Islet precursor cell (in vitro differentiated cells): ENCODE measurements at places on chromosomes 1 and 21.

GRCh38 chr1:99735852-99736251, 30.6 kb downstream of the FRRS1 start:
- DNase-seq: no peak

DNA sequence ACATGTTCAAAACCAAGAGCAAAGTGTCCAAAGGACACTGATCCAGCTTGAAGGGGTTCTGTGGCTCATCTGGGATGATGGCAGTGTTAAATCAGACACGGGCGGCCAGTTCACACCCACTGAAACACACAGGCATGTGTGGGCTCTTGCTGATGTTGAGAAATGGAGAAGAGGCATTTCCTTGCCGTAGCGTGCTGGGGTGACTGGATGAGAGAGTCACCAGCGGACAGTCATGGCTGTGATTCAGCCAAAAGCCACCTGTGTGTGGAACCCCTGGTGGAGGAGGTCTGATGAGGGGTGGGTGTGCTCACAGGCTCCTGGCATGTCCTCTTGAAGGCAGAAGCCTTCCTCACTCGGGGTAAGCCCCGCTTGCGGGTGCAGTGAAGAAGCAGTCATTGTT, 7.2 kb downstream of the C1orf35 start:
- DNase-seq: no peak

DNA sequence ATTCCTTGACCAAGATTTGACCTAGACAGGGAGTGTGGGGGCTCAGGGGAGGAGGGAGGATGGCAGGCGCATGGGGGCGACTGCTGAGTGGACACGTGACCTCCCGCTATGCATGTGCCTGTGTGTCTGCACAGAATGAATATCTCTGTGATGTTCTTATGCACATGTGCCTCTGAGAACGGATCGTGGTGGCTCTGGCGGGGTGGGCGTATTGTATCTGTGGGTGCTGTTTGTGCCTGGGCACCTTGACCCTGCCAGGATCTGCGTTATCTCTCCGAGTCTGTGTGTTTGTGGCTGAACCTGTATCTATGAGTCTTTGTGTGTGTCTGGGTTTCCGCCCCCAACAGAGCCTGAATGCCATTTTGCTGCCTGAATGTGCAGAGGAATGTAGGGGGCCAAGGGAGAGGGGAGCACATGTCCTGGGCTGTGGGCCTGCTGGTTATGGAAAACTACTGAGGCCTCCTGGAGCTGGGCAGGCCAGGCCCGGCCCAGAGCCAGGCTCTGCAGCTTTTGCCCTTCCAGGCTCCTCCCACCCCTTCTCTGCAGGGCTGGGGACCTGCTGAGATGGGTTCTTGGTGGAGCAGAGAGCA, 102.5 kb downstream of the EBNA1BP2 start:
- peak; percentile 66 for DNase-seq

DNA sequence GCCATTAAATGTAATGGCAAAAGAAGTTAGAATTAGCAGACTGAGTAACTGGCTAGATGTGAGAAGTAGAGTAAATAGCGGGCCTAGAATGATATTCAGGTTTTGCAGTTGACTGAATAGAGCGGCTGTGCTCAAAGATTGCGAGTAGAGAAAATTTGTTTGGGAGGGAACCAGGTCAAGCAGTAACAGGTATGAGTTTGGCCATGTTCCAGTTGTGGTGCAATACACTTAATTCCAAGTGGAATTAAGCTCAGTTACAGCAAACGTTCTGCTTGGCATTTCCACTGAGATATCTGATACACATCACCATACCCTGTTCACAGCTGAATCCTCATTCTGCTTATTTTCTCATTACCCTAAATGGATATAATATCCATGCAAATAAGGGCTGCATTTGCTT, 1382.9 kb downstream of the MRPL39 start:
- no peak for DNase-seq

- no peak for DNase-seq
Measured at GRCh38 chr1:235127732-235128455, 743 bp downstream of the TOMM20 start.

GRCh38 chr1:38611664-38612211, 247.8 kb downstream of the RRAGC start:
- no peak for DNase-seq

DNA sequence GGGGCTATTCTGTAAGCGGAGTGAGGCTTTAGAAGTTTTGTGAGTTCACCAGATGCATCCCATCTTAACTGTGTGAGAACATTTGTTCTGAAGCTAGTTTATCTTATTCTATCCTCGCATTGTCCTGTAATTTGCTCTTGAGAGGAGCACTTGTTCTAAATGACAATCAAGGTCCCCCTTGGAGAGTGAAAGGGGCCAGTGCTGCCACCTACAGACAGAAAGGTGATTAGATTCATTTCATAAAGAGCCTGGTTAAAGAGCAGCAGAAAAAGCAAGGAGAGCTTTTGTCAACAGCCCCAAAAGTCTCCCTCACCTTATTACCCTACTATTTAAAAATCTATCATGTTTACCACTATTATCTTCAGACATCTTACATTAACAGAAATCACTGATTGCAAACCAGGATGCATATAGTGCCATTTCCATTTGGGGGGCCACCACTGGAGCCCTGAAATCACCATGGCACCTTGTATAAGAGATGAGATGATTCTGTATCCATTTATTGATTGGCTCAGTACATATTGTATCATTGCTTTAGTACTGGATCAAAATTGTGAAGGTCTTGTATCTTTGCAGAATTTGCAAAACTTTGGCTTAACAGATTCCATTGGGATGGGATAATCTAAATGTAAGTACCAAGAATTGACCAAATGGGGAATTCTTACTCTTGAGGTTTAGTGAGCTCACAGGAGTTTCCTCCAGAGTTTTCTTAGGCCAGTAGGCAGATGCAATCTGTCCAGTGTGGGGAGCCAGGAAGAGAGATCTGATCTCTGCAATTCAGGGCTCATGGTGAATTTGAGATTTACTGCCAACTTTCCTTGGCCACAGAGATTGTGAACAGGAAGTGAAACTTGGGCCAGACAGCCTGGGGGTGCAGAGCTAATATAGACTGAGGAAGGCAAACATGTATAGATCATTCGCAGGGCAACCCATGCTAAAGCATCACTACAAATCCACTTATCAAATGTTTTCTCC, 64.3 kb upstream of the TRABD2B start:
- peak; percentile 81 for DNase-seq

- DNase-seq: no peak
Measured at GRCh38 chr1:175922254-175922881, 179.0 kb upstream of the TNR start.

DNA sequence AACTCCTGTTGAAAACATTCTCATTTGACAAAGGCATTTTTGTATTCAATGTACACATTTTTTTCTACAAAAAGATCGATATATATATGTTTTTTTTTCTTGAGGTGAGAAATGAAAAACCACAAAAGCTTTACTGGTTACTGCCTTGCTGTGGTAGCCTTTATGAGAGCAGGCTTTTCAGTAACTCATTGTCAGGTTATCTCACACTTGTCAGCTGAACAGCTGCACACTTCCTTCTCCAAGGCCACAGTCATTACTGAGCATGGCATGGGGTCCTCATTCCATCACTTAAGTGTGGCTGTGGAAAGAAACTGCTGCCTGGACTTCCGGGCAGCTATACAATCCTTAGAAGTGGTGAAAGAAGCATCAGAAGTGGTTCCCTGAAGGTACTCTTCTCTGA, 169.3 kb upstream of the ZP4 start:
- no peak for DNase-seq

- no peak for DNase-seq
Measured at GRCh38 chr1:23977854-23978191, 2.3 kb downstream of the SRSF10 start.

DNA sequence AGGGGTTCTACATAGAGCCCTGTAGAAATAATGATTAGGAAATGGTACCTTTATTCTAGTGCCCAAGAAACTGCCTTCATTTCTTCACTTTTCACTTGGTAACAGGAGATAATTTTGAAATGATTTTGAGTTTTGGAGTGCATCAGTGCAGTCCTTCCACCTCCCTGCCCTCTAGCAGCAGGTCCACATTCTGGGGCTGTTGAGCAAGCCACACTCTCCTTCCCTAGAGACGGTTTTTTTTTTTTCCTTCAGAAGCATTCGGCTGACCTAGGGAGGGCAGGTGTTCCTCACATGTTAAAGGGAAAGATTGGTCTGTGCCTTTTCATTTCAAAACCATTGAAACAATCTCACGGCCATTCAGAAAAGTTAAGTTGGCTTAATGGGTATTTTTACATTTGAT, 39.8 kb downstream of the SLC37A1 start:
- DNase-seq: peak; percentile 22

GRCh38 chr1:186066411-186066810, 308.6 kb downstream of the TPR start:
- DNase-seq: no peak

- peak; percentile 66 for DNase-seq
Measured at GRCh38 chr1:99943223-99943794, 26.5 kb upstream of the SLC35A3 start.
